GM23248 (cell line): ENCODE measurements at places on chromosomes 7 and 10.

DNA sequence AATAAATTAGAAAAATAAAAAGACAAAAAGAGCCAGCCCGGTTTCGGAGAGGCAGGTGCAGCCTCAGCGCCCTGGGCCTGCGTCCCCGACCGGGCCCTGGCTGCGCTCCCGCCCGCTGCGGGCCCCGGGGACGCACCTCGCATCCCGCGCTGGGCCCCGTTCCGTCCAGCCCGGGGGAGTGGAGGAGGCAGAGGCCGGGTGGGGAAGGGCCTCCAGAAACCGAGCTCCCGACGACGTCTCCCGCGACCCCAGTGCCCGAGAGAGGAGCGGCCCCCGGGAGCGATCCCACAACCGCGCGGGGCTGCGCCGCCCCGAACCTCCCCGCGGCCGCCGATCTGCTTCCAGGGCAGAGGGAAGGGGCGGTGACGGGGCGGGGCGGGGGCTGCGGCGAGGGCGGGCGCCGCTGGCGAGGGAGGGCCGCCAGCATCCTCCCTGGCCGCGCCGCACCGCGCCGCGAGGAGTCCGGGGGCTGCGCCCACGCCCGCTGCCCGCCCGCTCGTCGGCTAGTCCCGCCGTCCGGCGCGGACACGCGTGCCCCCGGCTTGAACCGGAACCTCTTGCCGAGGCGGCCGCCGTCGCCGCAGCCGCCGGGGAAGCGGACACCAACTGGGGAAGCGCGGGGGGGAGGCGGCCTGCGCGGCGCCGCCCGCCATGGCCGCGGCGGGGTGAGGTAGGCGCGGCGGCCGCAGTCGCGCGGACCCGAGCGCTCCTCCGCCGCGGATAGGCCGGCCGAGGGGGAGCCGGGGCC lies at the start of gene CCNY:
Gene CCNY (plus strand): TSS at position 426 of the 748 bp plus-strand sequence. CDS start 545 bp downstream, outside the sequence.
- DNase-seq, result peak; percentile 85

DNA sequence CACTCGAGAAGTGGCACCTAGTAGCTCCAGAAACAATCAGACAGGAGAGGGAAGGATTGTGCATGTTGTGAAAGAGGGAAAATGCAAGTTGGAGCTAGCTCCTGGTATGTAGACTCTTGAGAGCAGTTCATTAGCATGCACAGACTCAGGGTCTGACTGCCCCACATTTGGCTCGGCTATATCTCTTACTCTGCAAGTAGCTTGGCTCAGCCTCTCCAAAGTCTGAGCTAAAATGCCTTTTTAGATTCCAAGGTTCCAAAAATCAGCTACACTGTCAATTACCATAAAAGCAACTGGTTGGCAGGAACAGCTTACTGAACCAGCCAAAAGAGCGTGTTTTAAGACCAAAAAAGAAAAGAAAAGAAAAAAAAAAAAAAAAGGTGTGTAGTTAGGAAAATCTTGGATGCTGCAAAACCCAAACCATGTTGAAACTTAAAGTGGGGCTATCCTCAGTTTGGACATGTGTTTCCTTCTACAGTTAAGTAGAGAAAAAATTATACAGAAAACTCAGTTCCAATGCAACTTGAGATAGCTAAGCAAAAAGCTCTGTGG lies 65.5 kb downstream of the MKX start:
- DNase-seq, result peak; percentile 25

DNA sequence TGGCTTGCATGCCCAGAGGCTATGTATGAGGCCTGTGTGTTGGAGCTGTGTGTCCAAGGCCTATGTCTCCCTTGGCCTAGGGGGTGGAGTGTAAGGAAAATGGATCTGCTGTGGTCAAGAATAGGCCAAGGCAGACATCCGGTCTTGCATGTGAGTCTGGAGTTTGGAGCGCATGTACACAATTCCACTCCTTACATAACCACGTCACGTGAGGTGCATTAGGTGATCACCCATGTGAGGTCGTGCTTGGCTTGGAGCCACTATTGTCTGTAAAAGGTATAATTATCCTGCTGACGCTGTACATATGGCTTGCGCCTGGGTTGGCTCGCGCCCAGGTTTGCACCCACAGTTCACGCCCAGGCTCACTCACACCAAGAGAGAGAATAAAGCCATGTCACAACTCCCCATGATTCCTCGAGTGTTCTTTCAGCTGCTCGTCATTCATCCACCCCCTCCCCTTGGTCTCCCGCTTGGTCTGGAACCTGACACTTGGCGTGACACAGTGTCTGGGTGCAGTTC lies 105.5 kb downstream of the BICC1 start:
- no peak for DNase-seq

DNA sequence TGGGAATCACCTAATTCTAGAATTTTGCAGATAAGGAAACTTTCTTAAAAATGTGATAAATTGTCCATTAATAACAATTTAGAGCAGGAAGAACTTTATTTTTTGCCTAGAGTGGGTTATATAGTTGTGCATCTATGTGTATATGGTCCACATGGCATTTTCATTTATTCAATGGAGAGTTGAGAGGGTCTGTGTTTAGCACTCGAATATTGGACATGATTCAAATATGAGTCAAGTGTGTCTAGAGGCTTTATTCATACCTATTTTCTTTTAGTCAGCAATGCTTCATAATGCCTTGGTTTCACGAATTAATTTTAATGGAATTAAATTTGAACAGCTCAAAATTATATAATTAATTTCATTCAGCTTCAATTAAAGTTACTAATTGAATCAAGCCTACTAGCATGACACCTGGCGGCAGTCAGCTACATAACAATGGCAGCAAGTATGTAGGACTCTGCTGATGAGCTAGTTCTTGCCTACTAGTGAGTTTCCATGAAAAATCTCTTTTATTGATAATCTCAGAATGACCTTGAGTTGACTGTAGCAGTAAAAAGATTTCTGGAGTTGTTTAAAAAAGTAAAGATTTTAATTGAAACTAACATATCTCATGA lies 17.7 kb downstream of the MDFIC start:
- peak; percentile 17 for DNase-seq

- DNase-seq, result no peak
Observed at GRCh38 chr10:86376403-86376802, 9.8 kb upstream of the GRID1 start.

DNA sequence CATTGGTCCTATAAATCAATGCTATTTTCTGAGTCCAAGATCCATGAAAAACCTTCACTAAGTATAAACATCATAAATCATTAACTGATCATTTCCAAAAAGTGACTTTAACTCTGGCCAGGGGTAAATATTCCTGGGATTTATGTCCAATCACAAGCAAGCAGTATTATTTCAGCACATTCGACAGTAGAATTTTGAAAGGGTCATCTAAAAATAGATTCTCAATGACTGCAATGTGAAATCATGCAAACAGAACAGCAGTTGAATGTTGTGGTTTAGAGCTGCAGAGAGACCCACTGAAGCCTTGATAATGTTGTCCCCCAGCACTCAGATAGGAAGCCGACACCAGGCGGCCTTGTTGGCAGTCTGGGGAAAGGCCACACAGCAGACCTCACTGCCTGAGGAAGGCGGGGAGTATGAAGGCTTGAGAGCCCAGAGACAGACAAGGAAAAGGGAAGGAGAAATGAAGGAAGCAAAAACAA lies 38.1 kb downstream of the FAM107B start:
- DNase-seq, result peak; percentile 11

DNA sequence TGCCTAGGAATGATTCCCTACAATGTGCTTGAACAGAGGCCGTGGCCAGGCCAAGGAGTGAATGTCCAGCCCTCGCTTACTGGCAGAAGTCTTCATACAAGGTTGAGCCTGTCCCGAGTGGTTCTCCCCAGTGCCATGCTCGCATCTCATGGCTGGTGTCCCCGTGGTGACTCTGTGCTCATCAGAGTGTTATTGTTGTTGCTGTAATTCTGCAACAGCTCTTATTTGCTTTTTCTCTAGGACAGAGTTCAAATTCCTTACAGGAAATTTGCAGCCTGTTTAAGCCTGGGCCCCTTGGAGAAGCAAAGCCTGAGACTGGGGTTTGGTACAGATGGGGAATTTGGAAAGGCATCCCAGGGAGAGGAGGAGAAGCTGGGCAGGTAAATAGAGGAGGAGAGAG lies 157.7 kb upstream of the PRR15 start:
- no peak for DNase-seq

DNA sequence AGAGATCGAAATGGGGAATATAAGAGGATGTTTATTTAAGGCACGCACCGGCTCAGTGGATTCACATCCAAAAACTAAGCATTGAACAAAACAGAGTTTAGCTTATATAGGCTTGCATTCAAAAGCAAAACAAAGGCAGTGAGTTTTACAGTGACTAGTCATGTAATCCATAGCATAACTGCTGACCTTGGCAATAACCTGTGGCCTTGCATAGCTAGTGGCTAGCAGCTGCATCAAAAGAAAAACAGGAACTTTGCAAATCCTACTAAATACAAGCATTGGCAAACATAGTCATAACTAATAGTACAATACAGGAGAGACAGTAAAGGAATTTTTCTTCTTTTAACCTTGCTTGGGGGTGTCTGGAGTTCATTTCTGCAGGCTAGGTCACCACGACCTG lies 9.7 kb upstream of the ZNF485 start:
- DNase-seq, result no peak

GRCh38 chr10:14185316-14186045 lies 145.2 kb downstream of the FRMD4A start:
- DNase-seq, result peak; percentile 4

- no peak for DNase-seq
Observed at GRCh38 chr7:24975644-24976260, 4.2 kb downstream of the OSBPL3 start.

DNA sequence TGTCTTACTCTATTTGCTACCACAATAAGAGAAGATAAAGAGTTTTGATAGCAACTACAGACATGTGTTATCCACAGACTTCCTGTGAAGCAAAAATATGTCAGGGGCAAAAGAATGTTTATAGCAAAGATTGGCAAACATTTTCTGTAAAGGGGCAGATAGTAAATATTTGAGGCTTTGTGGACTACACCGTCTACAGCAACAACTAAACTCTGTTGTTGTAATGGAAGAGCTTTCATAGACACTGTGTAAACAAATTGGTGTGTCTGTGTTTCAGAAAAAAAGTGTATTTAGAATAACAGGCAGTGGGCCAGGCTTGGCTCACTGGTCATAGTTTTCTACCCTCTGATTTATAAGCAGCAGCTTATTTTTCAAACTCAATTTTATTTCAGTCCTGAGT lies 521.4 kb downstream of the ANKRD7 start:
- DNase-seq, result no peak

DNA sequence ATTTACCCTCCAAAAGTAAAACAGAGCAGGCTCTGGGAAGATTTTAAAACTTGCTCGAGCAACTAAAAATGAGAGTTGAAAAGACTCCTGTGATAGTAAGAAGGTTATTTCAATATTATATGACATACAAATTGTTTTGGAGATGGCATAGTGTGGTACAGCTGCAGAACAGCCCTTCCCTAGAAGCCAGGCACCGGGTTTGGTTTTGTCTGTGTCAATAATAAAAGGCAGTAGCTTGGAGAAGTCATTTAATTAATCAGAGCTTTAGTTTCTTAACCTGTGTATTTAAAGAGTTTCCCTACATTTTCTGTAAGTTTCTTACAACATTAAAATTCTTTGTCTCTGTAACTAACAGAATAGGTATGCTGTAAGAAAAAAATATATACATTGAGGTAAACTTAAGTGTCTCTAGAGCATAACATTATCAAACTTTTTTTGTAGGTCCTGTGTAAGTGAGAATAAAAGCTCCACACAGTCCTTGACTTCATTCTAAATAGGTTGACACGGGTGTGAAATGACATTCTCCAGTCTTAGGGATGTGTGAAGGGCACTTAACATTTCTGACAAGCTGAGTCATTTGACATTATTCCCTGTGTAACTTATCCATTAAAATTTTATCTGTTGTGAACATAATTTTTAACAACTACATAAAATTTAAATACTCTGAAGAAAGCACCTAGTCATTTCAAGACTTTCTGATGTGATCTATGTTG lies 425.0 kb upstream of the ETV1 start:
- DNase-seq, result no peak

- DNase-seq, result no peak
Observed at GRCh38 chr7:150781961-150782360, 18.2 kb downstream of the TMEM176B start.

DNA sequence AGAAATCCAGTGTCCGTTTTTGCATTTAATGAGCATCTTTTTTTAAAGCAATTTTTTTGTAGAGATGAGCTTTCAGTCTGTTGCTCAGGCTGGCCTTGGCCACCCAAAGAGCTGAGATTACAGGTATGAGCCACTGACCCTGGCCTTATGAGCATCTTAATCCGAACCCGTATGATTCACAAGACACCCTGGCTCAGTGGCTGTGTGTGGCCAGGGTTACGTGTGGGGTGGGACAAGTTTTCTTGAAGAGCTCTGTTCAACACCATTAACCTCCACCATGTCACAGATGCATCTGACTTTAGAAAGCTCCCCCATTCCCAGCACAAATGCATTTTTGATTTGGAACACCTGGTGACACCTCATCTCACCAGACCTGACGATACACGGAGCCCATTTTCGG lies 166.5 kb upstream of the PITRM1 start:
- no peak for DNase-seq

- no peak for DNase-seq
Observed at GRCh38 chr7:22291977-22292376, 65.0 kb downstream of the RAPGEF5 start.

GRCh38 chr7:80078159-80078731 lies 56.4 kb upstream of the GNAI1 start:
- DNase-seq, result peak; percentile 50

DNA sequence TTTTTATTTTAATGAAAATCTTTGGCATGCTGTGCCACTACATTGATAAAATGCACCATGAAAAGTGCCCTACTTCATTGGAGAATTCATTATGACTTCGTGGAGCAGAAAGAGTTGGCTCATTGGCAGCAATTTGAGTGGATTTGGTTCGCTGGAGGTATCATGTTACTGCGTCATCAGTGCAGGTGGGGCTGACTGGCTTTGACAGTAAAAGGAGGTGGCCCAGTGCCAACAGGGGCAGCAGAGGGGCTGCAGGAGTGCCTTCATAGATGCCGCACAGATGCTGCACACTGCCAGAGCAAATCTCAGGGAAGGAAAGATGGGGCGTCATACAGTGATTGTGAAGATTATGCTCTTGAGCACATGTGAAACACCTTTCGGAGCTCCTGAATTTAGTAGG lies 22.2 kb downstream of the FZD1 start:
- DNase-seq, result no peak

DNA sequence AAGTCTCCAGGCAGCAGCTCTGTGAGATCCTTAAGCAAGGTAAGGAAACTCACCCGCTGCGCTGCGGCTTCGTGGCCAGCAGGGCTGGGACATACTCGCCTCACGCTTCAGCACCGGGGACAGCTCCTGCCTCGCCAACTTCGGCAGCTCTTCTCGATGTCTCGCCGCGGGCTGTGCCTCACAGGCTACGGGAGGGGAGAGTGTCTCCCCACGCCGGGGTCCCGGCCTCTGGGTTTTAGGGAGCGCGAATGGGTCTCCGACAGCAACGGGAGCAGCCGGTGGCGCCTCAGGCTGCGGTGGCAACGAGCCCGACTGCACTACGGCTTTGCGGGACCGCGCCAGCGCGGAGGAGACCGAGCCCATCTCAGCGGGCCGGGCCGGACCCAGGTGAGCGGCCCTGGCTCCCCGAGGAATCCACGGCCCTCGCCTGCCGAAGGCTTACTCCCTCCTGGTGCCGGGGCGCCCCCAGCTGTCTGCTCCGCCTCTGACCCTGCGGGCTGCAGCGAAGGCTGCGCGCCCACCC lies 62.4 kb downstream of the LSM5 start:
- DNase-seq, result peak; percentile 87
